ENCODE measurements at places on chromosomes 3 and 15.

DNA sequence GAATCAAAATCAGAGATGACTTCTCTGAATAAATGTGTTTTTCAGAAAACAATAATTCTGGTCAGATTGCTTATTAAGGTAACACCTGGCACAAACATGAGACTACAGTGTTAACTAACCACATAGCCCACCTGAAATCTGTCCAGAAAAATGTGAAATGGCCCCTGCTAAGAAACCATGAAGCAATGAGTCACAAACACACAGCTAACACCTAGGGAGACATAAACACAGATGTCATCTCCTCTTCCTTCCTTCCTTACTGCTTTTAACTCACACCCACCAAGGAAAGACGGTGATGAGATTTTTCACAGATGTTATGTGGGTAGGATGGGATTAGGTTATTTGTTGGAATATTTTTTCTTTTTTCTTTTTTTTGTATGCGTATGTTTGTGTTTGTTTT, 315.0 kb upstream of the STAC start:
- DNase-seq = no peak

GRCh38 chr15:42707068-42707467, 29.9 kb downstream of the CDAN1 start:
- no peak for DNase-seq

- no peak for DNase-seq
These were observed 80.9 kb upstream of the RPL32 start for GRCh38 chr3:12922306-12922705.

DNA sequence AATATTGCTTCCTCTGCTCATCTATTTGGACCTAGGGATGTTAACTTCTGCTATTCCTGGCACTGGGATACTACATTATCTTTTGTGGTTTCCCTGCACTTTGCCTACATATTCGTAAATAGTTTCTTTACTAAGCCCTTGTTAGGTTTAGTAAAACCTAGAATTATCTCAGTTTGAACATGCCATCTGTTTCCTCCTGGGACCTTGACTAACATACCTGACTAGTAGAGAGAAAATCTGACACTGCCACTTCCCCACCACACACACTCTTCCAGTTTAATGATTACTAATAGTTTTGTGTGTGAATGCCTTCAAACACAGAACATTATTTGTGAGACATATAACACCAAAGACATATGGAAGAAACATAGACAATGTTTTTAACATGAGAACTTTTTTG, 28.2 kb upstream of the SOX2 start:
- no peak for DNase-seq

DNA sequence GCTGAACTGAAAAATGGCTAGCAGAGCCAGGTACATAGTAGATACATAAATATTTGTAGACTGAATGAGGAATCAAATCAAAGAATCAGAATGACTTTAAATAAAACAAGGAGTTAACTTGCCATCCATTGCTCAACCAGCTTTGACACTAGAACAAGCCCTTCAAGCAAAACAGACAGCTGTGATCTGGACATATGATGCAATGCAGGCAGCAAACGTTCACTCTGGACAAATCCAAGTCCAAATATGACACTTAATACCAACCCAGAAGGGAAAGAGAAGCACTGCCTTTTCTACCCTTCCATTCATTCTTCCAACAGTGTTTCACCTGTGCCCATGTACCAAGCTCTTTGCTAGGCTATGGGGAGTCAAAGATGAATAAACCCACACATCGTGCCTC, 4.5 kb downstream of the THRB start:
- no peak for DNase-seq

DNA sequence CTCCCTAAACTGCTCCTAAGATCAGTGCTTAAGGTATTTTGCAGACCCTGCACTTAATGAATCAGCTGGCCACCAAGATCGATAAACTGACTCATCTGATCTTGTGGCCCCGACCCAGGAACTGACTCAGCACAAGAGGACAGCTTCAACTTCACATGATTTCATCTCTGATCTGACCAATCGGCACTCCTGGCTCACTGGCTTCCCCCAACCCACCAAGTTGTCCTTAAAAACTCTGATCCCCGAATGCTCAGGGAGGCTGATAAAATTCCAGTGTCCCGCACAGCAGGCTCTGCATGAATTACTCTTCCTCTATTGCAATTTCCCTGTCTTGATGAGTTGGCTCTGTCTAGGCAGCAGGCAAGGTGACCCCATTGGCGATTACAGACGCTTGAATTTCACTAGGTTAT, 13.5 kb downstream of the HTR3E start:
- DNase-seq = no peak

DNA sequence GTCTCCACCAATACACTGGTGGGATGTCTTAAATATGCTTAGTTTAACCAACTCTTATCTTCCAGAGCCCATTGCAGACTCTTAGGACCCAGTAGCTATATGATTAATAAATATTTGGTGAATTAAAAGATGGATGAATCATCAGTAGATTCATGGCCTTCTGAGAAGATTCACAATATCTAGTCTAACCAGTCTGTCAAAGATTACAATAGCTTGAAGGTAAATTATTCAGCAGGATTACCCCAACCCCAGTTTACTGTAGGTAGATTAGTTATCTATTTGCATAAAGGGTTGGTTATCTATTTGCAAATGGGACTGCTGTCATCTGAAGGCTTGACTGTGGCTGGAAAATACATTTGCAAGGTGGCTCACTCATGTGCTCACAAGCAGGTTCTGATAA, 239.4 kb upstream of the THRB start:
- DNase-seq = no peak

DNA sequence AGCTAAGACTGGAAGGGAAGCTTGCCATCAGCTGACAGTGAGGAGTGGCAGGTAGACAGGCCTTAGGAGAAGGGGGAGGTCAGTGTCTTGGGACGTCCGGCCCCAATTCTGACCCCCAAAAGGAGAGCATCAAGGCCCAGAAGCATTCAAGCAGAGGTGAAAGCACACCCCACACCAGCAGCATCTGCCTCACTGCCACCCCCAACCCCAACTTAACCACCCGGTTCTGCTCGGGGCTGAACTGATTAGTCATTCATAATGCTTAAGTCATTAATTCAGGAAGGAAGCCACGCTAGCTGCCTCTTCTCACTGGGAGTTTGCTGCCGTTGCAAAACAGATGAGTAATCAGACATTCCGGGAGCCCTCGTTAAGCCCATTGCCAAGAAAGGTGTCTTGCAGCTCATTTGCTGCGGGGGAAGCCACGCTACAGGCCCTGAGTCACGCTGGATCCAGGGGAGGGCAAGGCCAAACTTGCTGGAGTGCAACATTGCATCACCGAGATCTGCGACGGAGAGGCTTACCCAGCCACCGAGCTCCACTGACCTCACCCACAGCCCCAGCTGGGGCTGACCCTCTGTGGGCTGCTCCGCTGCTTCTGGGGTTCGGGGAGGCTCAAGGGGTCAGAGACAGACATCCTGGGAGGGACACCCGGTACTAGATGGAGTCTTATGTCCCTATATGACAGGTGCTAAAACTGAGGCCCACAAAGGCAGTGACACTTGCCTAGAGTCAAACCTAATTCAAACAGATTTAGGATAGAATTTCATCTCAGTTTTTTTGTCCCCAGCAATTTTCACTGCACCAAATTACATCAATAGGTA, 46.4 kb upstream of the HES1 start:
- DNase-seq = peak; percentile 58

- no peak for DNase-seq
These were observed 9.1 kb downstream of the PLXND1 start for GRCh38 chr3:129597087-129597999.

DNA sequence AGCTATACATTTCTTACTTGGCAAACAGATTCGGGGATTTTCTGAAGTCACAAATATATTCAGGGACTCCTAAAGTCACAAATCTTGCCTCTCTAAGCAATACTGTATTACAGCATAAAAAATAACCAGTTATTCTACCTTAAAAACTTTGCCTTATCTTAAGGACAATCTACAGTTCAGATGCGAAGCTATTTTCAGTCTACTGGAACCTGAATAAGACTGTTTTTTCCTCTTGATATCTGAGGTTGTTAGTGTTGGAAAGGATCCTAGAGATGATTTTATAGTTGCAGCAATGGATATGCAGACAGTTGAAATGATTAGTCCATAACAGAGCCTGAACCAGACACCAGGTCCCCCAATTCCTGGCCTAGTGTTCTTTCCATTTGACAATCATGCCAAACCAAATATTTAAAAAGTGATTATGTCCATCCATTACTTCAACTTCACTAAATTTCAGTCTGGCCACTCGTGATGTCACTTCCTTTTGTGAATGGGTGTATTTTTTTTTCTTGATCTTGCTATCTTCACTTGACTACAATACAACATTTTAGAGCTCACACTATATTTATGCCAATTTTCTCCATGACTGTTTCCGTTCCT, 1.8 kb downstream of the HDGFL3 start:
- DNase-seq = no peak
